Stimulated activated CD4-positive, alpha-beta T cell treated with anti-CD3 and anti-CD28 coated beads, Interleukin-1b, Interleukin-23, amount 100 ng/mL, for 48 hours (primary cell): ENCODE measurements at places on chromosomes 4 and X.

DNA sequence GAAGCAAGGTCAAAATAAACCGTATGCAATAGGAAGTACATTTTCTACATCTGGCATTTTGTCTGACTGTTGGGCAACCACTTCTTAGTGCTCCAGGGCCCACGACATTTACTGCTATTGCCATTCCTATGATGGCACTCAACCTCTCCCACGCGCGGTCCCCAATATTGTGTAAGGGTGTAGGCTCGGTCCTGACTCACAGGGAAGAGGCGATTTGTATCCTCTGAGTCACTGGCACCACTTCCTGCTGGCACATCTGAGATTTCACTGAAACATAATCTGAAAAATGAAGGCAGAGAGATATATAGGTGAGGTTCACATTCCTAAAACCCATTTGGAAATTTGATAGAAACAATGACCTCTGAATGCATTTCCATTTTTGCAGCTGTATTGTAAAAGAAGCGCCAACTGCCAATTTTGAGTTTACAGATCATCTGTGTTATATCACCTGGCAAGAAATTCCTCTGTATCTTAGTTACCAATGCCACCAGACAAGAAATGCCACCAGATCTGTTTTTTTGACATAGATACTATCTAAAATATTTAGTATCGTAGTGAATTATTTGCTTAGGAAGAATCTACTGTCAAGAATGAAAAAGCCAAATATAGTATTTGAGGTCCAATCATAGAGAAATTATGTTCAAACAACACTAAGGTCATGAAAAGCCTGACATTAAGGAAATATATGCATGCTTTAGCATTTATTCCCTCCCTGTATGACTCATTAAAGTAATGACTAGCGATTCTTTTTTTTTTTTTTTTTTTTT is 9.8 kb downstream of the EREG start:
- peak; percentile 31 for DNase-seq

DNA sequence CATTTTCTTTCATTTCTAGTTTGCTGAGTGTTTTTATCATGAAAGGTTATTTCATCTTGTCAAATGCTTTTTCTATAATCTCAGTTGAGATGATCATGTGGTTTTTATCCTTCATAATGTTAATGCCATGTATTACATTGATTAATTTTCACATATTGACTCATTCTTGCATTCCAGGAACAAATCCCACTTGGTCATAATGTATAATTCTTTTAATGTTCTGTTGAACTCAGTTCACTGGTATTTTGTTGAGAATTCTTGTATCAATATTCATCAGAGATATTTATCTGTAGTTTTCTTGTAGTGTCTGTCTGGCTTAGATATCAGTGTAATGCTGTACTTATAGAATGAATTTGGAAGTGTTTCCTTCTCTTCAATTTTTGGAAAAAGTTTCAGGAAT is 16.7 kb upstream of the LHFPL1 start:
- DNase-seq: no peak

GRCh38 chr4:7844594-7844991 is 95.1 kb downstream of the AFAP1 start:
- DNase-seq: no peak

DNA sequence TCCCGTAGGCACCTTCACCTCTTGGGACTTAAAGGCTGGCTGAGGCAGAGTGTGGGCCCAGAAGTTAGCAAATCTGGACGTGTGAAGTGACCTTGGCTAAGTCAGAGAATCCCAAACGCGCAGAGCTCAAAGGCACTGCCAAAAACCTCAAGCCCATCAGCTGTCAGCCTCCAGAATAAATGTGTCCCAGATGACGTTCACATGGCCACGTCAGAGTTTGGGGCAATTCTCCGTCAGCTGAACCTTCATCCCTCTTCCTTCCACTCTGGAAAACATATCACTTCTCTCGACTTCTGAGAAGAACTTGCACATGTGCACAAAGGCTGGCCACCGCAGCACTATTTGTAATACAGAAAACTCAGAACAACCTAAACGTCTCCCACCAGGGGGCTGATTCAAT is 35.7 kb upstream of the APLN start:
- DNase-seq: no peak

- no peak for DNase-seq
Observed at GRCh38 chr4:129804461-129804981, 708.6 kb downstream of the C4orf33 start.

DNA sequence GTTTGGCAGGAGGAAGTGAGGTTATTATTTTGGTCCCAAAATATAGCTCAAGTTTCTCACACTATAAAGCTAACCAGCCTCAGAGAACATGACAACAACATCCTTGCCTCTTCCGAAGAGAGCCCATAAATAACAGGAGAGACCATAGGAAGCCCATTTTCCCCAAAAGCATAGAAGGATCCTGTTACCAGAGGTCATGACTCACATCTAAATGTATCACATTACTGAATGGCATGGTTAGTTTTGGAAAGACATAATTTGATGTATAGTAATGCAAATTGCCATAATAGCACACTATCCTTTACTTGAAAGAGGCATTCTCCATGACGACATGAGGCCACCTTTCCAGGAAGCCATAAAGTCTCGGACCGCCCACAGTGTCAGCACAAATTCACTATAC is 238.8 kb upstream of the GRIA3 start:
- no peak for DNase-seq

GRCh38 chr4:75643651-75644050 is 13.3 kb upstream of the CDKL2 start:
- DNase-seq: no peak

- DNase-seq: no peak
Observed at GRCh38 chr4:102139932-102140331, 205.3 kb downstream of the SLC39A8 start.

DNA sequence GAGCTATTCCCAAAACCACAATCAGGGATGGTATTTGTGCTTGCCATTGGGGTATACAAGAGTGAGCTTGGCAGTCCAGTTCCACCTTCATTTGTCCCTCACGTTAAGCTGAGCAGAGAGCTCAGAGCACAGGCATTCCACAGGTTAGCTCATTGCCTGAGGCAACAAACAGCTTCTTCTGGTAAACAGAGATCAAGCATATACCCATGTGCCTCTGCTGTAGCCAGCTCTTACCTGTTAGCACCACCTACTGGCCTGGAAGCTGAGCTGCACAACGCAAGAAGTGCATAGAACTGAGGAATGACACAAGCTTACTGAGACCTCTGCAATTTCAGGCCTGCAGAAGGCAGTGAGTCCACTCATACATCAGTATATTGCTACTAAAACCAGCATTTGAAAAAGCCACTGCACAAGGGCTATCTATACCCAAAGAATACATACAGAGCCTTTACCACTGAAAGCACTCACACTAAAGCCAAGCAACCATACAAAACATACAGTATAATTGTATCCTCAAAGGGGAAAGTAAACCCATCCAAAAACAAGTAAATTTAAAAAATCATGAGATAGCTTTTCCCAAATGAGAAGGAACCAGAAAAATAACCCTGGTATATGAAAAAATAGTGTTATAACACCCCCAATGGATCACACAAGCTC is 258.3 kb upstream of the GABRA2 start:
- DNase-seq: no peak

GRCh38 chr4:186416451-186417060 is 138.8 kb downstream of the MTNR1A start:
- DNase-seq: no peak

DNA sequence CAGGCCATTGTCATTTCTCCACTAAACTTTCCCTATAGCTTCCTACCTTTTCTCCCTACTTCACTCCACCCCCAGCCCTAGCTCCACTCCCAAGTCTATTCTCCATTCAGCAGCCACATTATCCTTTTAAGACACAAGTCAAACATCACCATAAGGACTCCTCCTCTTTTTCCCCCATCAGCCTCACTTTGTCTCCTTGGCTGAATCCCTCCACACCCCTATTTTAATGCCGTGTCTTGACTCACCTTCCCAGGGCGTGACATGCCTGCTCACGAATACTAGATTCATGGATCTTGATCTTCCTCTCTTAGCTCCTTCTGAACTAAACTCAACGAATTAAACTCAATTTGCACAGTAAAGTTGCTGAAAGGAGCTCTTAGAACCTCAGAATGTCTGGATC is 281.9 kb downstream of the PTTG2 start:
- DNase-seq: no peak

GRCh38 chr4:78210694-78211410 is 153.7 kb downstream of the FRAS1 start:
- DNase-seq: no peak

DNA sequence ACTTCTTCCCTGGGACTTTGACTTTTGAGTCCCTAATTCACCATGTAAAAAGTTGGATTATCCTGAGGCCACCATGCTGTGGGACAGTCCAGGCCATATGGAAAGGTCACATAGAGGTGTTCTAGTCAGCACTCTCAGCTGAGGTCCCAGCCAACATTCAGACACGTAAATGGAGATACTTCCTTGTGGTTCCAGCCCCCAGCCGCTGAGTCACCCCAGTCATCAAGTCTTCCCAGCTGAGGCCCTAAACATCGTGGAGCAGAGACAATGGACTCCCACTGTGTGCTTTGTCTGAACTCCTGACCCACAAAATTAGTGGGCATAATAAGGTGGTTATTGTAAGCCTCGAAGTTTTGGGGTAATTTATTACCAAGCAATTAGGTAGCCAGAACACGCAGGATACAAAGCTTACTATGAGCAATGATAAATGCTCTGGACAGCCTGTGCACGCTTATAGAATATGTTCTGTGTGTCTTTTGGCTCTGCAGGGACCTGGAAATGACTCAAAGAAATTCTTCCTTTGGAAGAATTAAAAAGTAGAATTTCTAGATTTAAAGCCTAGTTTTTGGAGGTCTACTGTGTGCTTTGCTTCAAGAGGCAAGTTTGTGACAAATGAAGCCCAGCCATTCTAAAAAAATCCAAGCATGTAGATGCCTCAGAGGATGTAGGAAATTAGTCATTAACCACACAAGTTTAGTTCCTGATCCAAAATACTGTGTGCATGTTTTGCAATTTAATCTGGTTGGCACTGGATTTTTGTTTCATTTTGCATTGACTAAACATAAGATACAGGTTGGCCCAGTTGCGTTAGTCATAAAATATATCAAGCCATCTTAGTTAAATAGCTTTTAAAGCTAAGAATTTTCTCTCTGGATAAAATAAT is 33.2 kb upstream of the SLC9A7 start:
- peak; percentile 19 for DNase-seq

- DNase-seq: no peak
Observed at GRCh38 chrX:17527922-17528321, 152.9 kb downstream of the NHS start.

DNA sequence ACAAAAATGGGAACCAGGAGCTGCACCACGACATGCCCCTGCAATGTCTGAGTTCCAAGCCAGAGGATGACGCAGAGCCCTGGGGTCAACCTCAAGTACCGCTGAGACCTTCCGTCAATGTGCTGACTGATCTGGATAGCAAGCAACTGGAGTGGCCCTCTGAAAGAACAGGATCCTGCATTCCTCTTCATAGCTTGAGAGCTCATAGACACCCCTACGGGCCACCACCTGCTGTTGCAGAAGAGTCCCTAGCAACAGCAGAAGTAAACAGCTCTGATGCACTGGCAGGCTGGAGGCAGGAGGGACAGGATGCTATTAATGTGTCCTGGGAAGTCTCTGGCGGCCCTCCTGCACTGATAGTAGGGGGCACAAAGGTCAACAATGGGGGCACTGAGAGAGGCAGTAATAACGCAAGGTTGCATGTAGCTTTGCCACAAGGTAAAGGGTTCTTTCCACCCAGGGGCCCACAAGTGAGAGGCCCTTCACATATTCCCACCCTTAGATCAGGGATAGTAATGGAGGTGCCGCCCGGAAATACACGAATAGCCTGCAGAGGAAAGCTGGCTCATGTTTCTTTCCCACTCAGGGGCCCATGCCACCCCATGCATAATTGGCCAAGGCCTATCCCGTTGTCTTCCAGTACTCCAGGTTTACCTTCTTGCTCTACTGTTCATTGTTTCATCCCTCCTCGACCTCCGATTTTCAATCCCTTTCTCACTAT is 1.3 kb downstream of the PRR32 start:
- DNase-seq: no peak

GRCh38 chr4:142556048-142556447 is 290.1 kb downstream of the INPP4B start:
- no peak for DNase-seq

- DNase-seq: no peak
Observed at GRCh38 chr4:33025236-33025635, 2305.1 kb downstream of the PCDH7 start.

GRCh38 chrX:132742246-132742645 is 216.2 kb downstream of the HS6ST2 start:
- DNase-seq: no peak

- no peak for DNase-seq
Observed at GRCh38 chr4:76293772-76294171, 12.8 kb upstream of the STBD1 start.

DNA sequence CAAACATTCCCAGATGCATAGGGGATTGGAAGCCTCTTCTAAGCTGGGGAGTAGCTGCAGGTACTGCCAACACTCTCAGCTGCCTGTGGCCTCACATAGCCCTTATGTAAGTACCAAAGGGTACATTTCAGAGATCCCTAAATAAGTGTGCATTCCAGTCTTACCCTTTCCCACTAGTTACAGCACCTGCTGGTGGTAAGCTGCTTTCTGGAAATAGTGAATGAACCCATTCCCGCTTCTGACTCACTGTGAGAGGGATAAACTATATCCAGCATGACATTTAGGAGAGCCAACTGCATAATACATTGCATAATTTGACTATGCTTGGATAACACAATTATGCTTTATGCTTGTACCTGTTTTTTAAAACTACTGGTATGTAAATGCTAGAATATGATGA is 149.0 kb downstream of the FAM13A start:
- no peak for DNase-seq

DNA sequence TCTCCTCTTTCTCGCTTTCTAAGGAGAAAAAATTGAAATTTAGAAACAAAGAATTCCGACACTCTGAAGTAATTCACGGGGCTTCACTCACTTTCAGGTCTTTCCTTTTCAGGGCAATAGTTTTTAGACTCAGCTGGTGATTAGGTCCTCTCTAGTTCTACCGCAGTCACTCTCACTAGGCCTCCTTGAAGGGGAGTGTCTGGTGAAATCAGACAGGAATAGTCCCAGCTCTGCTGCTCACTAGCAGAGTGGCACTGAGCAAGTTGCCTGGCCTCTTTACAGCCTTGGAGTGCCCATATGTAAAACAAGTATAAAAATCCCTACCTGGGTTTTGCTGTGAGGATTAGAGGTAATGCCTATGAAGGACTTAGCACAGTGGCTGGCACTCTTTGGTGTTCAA is 64.1 kb downstream of the NEUROG2 start:
- no peak for DNase-seq

GRCh38 chr4:57136281-57136680 is 26.1 kb upstream of the IGFBP7 start:
- no peak for DNase-seq

GRCh38 chr4:3422241-3422801 is 19.4 kb upstream of the HGFAC start:
- no peak for DNase-seq

GRCh38 chr4:174401471-174402130 is 117.9 kb downstream of the CEP44 start:
- DNase-seq: no peak

DNA sequence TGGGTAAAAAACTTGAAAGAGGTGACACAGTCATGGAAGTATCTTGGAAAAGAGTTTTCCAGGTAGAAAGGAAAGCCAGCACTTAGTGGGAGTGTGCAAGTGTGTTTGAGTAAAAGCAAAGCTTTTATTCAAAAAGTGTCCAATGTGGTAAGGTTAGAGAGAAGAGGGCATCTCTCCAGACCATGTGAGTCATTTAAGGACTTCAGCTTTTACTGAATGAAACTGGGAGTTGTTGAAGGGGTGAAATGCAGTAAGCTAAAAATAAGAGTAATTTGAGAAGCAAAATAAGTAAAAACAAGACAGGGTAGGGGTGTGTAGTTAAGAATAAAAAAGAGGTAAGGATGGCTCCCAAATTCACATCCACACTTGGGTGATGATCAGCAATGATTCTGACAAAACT is 238.9 kb downstream of the SLC7A11 start:
- no peak for DNase-seq
